ENCODE measurements at places on chromosomes 2 and 18. TPM values are rescaled to one million over a fixed set of nuclear protein-coding genes. Genes with fewer than 3 reads are reported as not detected.

IL37 gene
- not detected for polyA plus RNA-seq

PDE1A gene
- 4.4 TPM for polyA plus RNA-seq

GRCh38 chr18:31206787-31207381, 44.2 kb upstream of the DSC1 start:
- no peak for DNase-seq

DNA sequence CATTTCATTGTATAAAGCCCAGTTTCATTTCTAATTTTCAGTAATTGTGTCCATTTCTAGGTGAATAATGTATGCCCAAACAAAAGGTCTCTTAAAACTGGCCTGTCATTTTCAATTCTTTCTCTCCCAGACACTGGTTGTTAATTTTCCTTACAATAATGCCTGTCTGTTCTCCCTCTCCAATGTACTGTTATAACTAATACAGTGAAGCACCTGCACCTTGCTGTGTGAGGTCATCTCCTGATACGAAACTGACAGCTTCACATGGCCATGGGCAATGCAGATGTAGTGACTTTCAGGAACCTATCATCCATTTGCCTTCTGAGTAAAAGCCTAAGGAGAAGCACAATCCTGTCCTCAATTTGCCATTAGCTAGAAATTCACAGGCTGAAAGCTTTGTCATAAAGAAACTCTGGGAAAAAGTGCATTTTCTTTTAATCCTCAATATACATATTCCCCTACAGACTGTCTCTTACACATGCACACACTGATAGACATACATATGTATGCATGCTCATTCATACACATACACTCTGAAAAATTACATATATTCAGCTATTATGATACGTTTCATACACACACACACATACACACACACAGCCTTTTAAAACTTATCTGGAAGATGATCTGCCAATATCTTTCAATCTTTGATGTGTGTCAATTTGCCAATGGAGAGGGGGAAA, 1030.3 kb downstream of the TDRD15 start:
- DNase-seq, result no peak

- DNase-seq, result no peak
Observed at GRCh38 chr18:28267878-28268625, 91.1 kb upstream of the CDH2 start.

GRCh38 chr2:169106563-169107545, 37.5 kb downstream of the DHRS9 start:
- DNase-seq, result no peak

GRCh38 chr2:183079139-183079775, 710 bp downstream of the DUSP19 start:
- DNase-seq, result no peak

DNA sequence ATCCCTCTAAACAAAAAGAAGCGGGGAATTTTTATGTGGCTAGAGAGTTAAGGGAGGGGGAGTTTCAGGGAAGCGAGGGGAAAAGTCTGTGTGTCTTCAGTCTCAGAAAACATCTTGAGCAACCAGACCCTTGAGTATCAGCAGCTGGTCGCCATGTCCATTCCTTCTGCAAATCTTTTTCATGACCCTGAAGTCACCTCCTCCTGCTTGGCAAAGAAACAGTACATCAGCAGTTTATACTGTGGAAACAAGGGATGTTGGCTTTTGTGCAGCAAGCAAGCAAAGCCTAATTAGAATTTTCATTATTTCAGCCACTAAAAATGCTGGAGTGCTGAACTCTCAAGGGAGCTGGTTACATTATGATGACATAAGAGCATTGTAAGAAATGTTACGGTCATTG, 187.4 kb upstream of the SLC8A1 start:
- DNase-seq, result no peak

- DNase-seq, result no peak
Observed at GRCh38 chr2:237497009-237497837, 10.2 kb downstream of the MLPH start.

GRCh38 chr2:39266139-39266805, 22.5 kb upstream of the CDKL4 start:
- DNase-seq, result no peak

ANKRD29 gene
- 16.9 TPM for polyA plus RNA-seq

GRCh38 chr2:40240070-40240469, 211.8 kb downstream of the SLC8A1 start:
- peak; percentile 76 for DNase-seq

ACMSD gene
- polyA plus RNA-seq, result not detected

- no peak for DNase-seq
Observed at GRCh38 chr2:85269959-85270358, 57.8 kb downstream of the TGOLN2 start.

NRBP1 gene
- 79.0 TPM for polyA plus RNA-seq

- DNase-seq, result no peak
Observed at GRCh38 chr2:42860319-42861094, 68.1 kb upstream of the HAAO start.

DNA sequence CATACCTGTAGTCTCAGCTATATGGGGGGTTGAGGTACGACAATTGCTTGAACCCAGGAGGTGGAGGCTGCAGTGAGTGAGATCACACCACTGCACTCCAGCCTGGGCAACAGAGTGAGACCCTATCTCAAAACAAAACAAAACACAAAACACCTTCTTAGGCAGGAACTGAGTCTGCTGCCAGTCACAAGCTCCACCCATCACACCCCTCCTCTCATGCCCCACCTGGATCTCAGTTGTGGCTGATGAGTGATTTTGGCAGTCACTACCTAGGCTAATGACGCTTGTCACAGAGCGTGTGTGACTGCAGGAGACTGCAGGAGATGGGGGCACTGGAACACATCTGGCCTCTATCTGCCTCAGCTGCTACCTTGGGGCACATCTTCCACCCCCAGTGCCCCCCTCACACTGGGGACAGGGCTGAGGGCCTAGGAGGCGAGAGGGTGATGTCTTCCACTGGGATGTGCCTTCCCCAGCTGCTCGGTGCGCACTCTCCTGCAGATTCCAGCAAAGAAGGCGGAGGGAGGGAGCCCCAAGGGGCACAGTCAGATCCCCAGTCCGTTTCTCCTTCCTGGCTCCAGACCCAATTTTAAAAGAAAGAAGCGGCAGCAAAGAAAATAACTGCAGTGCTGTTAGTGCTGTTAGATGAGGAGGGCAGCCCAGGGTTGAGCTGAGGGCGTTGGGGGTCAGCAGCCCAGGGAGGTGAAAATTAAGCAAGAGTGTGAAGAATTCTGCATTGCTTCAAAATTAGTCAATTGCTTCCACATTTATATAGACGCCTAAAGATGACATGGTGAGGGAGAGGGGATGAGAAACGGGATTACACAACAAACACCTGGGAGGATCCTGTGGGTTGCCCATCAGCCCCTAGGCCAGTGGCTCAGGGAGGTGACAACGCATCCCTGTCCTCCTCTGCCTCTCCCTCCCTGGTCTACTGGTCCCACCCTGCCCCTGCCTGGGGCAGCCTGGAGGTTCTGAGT, 143.6 kb upstream of the HAAO start:
- DNase-seq, result no peak

ATP5F1A gene
- polyA plus RNA-seq, result 409 TPM

KYNU gene
- 0.40 TPM for polyA plus RNA-seq

EGR4 gene
- 0.04 TPM for polyA plus RNA-seq

DNA sequence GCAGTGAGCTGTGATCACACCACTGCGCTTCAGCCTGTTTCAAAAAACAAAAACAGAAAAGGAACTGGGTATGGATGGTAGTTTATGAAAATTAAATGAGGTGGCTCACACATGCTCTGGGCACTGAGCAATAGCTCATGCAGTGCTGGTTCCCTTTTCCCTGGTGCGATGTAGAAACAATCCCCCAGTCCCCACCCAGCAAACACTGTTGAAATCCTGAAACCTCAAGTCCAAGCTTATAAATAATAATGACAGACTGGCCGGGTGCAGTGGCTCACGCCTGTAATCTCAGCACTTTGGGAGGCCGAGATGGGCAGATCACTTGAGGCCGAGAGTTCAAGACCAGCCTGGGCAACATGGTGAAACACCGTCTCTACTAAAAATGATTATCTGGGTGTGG, 55.4 kb upstream of the SMAD2 start:
- no peak for DNase-seq

SLC9A2 gene
- polyA plus RNA-seq, result not detected

DNA sequence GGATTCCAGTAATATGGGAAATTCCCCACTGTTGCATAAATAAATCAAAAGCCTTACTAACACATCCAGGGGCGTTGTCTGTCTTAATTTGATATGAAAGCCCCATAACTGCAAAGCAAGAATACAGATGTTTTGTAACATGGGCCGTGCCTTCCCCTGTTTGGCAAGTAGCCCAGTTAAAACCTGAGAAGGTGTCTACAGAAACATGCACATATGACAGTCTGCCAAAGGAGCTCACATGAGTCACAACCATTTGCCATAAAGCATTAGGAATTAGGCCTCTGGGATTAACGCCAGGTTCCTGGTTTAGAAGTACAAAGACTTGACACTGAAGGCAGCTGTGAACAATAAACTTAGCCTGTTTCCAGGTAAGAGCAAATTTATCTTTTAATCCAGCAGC, 43.1 kb upstream of the LONRF2 start:
- no peak for DNase-seq

C2orf81 gene
- polyA plus RNA-seq, result 5.1 TPM

- no peak for DNase-seq
Observed at GRCh38 chr18:79947881-79948610, 3.4 kb downstream of the SLC66A2 start.

PFN4 gene
- 1.1 TPM for polyA plus RNA-seq

DNA sequence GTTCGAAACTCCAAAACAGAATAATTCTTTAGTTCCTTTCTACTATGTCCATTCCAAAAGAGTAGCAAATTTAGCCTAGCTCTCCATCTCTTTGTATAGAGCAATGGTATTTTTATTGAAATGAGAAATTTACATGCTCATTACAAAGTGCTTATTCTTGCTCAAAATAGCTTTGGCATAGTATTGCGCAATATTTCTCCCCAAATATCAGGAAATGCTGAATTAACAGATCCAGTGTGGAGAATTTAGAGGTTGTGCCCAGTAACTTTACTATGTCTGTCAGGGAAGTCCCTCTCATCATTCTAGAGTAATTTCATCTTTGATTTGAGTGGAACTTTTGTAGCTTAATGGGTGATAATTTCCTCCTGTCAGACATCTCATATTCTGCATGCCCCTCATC, 425.9 kb upstream of the PIK3C3 start:
- no peak for DNase-seq

CXCR4 gene
- 8.9 TPM for polyA plus RNA-seq

- DNase-seq, result peak; percentile 42
Observed at GRCh38 chr18:7117390-7118355, at the start of gene LAMA1. LAMA1 (minus strand) TSS chr18:7117797; CDS start chr18:7117720, 77 bp downstream.

- no peak for DNase-seq
Observed at GRCh38 chr2:169362894-169363559, 693 bp upstream of the LRP2 start.

FEV gene
- not detected for polyA plus RNA-seq

DPYSL5 gene
- polyA plus RNA-seq, result 0.05 TPM

REG1B gene
- not detected for polyA plus RNA-seq

HOXD8 gene
- polyA plus RNA-seq, result 50.6 TPM

DNA sequence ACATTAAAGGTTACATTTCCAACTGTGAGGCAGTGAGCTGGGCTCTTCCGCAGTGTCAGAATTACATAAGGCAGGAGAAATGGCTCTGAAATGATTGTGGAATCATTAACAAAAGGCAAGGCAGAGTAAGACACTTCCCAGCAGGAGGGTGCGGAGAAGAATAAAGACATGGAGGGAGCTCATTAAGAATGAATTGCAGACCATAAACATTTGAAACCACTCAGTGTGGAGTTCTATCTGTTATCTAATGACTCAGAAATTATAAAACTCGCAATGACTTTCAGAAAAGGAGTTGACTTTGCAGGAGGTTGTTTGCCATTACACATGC, 77.0 kb downstream of the SMIM21 start:
- DNase-seq, result no peak

B4GALT6 gene
- 6.5 TPM for polyA plus RNA-seq

IL36G gene
- not detected for polyA plus RNA-seq

DNA sequence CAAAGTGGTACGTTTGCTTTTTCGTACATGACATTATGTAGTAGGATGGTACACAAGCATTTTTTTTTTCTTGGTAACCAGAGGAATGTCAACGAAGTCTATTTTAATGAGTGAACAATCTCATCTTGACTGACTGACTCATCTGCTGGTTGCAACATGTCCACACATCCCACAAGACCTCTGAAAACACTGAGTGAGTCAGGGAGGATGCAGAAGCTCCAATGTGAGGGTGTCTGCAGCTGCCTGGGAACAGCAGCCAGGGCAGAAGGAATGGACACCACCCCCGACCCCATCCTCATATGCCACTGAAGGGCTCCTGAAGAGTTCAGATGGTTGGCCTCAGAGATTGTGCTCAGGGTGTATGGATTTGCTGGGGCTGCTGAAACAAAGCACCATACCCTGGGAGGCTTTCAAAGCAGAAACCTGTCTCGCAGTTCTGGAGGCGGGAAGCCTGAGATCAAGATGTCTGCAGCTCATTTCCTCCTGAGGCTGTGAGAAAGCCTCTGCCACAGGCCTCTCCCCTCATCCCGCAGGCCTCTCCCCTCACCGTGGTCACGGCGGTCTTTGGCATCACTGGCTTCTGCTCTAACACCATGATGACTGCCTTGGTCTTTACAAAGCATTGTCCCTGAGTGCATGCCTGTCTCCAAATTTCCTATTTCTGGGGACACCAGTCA, 124.6 kb downstream of the LRATD1 start:
- DNase-seq, result no peak

- DNase-seq, result no peak
Observed at GRCh38 chr2:189579585-189580186, 900 bp downstream of the SLC40A1 start.

DNA sequence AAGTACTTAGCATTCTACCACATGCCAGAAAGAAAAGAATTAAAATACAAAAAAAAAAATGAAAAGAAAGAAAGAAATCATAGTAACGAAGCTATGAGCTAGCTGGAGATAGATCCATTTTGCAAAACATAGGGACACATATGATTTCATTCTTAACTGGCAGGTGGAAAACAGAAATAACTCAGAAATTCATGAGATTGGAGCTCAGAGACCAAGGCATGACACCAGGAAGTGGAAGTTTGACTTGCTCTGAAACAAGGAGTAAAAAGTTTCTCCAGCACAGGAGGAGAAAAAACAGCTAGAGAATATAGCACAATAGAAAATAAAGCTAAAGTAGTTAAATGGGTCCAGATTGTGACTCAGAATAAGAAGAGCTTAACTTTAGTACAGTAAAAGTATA, 278.1 kb downstream of the ZEB2 start:
- no peak for DNase-seq

PDCD1 gene
- not detected for polyA plus RNA-seq

DNA sequence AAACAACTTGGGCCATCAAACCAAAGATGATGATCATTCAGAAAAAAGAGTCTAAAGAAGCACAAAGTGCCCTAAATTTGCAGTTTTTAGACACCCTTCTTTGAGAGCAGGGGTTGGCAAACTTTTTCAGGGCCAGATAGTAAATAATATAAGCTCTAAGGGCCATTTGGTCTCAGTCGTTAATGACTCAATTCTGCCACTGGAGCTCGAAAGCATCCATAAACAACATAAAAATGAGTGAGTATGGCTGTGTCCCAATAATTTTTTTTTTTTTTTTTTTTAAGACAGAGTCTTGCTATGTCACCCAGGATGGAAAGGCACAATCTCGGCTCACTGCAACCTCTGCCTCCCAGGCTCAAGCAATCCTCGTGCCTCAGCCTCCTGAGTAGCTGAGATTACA, 152.3 kb downstream of the DTNB start:
- DNase-seq, result no peak
